ENCODE measurements at places on chromosomes 6 and 20. TPM values are rescaled to one million over a fixed set of nuclear protein-coding genes. Genes with fewer than 3 reads are reported as not detected.

TOP1 gene
- 86.1 TPM for total RNA-seq

DNA sequence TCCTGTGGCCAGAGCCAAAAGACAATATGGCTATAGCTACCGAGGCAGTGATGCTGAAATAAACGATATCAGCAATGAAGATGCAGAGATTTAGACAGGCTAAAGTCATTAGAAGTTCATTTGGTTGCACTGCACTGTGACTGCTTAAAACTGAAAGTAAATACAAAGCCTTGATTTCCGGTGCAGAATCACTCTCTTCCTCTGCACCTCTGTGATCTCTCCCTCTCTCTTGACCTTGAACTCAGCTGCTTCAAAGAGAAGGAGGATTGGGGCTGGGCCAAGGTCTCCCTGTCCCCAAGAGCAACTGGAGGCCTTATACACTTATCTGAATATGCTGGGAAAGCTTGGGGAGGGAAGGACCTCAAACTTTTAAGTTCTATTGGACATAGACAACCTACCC lies 34.6 kb upstream of the SPACA1 start:
- DNase-seq: no peak

DNA sequence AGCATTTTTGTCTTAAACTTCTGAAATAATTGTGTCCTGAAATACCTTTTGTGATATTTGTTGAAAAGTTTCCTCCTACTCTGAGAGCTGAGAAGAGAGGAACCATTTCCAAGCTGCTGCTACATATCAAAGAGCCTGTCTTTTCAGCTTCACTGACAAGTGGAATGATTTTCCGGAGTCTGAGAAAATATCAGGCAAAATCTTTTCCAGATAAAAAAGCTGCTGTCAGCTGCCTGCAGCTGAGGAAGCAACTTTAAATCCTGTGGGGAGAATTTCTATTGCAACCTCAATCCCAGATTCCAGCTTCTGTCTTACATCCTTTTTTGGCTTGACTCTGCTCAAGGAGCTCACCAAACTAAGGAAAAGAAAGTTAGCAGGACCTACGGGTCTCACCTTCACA lies 904.3 kb downstream of the PHF3 start:
- no peak for DNase-seq

- peak; percentile 20 for DNase-seq
Observed at GRCh38 chr20:7980332-7981046, 39.1 kb downstream of the TMX4 start.

Measured in activated T-cell treated with anti-CD3 and anti-CD28 coated beads, Interleukin-2, amount 50 U/mL, for 72 hours (primary cell).